ENCODE measurements at places on chromosomes 11 and 22.

DNA sequence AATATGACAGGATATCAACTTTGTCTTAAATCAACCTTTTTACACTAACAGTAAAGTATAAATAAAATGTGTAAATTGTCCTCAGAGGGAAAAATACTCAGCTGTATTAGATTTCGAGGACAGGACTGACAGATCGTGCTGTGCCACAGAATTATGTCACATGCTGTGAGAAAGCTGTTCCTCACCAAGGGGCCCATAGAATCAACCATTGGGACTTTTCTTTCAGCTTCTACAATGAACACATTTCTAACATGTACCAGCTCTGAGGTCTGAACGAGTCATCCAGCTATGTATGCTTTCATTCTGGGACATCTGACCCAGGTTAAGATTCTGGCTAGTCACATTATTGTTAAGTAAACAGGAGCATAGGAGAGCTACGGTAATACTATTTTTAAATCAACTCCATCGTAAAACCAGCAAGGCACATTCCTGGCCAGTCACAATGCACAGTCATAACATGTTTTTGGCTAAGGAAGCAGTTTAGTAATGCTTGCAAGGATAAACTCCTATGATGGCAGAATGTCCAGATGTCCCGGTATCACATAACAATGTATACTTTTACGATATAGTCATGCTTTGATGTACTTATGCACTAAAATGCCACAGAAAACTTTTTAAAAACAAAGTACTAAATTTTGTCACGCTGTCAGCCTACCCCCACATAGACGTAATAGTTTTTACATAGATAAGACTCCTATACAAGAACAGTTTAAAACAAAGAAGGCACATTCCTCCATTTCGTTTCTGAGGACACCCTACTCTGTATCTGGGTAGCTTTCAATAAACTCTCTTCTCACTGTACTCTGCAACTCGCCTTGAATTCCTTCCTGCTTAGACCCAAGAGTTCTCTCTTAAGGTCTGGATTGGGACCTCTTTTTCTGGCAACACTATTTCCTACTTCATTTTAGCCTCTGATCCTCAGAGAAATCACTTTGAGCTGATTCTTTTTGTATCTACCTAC lies 27.4 kb downstream of the ZNF214 start:
- DNase-seq: no peak

- DNase-seq: no peak
Measured at GRCh38 chr11:13777341-13777985, 109.0 kb downstream of the FAR1 start.

GRCh38 chr11:120210626-120211521 lies at the start of gene OAF:
TSS of gene OAF (plus strand) at chr11:120211032. CDS start at chr11:120211280, 248 bp downstream.
- DNase-seq: peak; percentile 32

GRCh38 chr11:14228356-14228755 lies 130.6 kb downstream of the RRAS2 start:
- no peak for DNase-seq
